CD4-positive, alpha-beta T cell treated with Interleukin-1 beta for 1 hour (primary cell): ENCODE measurements at places on chromosomes 2 and 18.

DNA sequence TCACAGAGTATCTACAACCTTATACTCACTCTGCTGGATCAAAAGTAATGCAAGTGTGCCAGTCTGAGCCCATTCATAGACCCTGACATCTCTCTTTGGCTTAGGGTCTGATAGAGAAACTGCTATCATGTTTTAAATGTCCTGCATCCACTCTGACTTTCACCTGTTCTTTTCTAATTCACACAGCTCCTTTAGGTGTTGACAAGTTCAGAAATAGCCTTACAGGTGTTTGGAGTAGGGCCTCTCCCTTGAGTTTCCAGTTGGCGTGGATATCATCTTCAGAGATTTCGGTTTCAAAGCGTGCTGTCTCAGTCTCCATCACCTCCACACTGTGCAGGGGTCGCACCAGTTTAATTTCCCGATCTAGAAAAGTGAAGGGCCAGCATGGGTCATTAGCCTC is 150.3 kb downstream of the PLEKHA3 start:
- DNase-seq = no peak

- no peak for DNase-seq
Measured at GRCh38 chr18:62664414-62664813, 50.9 kb upstream of the PHLPP1 start.

DNA sequence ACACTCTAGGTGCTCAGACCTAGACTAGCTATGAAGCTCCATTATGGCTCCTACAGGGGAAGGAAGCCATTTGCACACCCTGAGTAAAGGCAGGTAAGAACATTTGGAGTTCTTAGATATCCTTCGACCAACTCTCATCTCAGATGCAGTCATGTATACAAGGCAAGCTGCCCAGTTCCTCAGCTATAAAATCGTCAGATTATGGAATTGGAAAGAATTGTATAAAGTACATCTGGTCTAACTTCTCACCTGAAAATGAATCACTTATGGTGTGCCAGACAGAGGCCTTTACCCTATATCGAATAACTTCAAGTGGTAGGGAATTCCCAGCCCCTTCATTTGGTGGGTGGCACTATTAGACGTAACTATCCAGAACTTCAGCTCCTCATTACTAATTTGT is 79.3 kb downstream of the VIT start:
- DNase-seq = no peak

DNA sequence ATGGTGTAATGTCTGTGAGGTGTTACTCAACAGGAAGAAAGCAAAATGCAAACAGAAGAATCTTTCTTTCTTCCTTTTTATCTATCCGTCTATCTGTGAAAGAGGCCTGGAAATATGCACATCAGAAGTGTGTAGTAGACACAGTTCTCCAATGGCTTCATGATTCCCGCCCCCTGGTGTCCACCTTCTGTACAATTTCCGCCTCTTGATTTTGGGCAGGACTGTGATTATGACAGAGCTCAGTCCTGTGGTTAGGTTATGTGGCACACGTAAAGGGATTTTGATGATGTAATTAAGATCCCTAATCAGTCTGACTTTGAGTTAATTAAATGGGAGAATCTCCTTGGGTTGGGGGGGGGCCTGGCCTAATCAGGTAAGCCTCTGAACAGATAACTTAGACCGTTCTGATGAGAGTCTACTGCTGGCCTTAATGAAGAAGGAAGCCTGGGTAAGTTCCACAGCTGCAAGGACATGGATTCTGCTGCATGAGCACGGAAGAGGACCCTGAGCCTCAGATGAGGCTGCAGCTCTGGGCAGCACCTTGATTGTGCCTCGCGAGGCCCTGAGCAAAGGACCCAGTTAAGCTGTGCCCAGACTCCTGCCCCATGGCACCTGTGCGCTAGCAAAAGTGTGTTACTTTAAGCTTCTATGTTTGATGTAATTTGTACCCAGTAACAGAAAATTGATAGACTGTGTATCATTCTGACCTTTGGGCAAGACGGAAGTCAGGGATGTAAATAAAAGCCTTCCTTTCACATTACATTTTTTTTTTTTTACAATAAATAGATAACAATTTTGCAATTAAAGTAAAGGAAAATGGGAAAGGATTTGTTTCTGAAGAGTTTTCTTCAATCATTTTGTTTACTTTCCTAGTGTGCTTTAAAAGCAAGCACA is 11.3 kb upstream of the KCNF1 start:
- peak; percentile 3 for DNase-seq

GRCh38 chr2:232343821-232344220 is 34.7 kb upstream of the ALPP start:
- DNase-seq = no peak

- no peak for DNase-seq
Measured at GRCh38 chr2:188600536-188601210, 309.0 kb downstream of the GULP1 start.

GRCh38 chr2:57987835-57988573 is 58.6 kb upstream of the VRK2 start:
- DNase-seq = no peak

- no peak for DNase-seq
Measured at GRCh38 chr2:118613737-118614136, 233.7 kb downstream of the EN1 start.

DNA sequence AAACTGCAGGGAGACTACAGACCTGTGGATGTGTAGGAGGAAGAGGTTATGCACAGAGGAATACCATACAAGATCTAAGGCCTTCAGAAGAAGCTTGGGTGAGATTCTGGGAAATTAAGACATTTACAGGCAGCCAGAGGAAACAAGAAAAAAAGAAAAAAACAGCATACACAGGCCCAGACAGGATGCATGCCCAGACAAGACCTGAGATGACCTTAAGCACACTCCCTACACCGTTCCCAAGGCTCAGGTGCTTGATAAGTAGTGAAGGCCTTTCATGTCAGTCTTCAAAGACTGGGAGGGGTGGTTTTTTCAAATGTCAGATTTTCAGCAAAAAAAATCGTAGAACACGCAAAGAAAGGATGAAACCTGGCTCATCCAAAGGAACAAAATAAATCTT is 83.0 kb downstream of the CCDC138 start:
- no peak for DNase-seq

GRCh38 chr2:25276569-25277465 is 64.9 kb downstream of the DNMT3A start:
- DNase-seq = peak; percentile 82

DNA sequence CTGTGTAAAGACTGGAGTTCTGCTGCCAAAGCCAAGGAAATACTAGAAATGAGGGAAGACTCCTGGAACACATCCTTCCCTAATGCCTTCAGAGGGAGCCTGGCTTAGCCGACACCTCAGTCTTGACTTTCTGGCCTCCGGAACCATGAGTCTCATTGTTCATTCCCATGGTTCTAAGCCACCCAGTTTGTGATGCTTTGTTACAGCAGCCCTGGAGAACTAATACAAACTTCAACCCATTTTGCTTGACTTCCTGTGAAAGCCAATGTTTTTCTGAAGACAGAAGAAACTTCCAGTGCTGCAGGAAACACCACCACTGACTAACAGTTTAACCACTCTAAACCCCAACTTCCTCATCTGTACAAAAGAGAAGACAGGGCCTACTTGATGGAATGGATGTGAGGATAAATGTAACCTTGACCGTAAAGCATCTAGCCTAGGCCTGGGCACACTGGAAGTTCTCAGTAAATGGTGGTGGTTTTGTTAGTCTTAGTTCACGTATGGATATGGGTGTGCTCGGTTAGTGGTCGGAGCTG is 85.9 kb upstream of the RFX8 start:
- DNase-seq = no peak

GRCh38 chr2:175318542-175318941 is 137.0 kb upstream of the ATP5MC3 start:
- no peak for DNase-seq

DNA sequence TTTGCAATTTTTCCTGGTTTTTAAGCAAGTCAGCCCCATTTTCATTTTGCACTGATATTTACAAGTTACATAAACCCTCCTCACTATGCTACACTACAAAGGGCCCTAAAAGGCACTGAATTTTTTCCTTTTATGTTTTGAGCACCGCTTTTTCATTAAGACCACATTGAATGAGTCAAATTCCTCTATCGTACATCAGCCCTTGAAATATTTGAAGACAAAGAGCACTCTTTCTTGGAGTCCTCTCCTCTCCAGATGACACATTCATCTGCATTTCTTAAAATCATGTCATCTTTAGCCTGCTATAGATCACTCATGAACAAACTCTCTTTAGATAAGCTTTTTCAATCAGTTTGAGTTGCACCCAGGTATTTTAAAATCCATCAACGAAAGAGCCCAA is 306.6 kb upstream of the SOX11 start:
- no peak for DNase-seq

GRCh38 chr18:78399992-78400503 is 579.6 kb upstream of the SALL3 start:
- DNase-seq = no peak

DNA sequence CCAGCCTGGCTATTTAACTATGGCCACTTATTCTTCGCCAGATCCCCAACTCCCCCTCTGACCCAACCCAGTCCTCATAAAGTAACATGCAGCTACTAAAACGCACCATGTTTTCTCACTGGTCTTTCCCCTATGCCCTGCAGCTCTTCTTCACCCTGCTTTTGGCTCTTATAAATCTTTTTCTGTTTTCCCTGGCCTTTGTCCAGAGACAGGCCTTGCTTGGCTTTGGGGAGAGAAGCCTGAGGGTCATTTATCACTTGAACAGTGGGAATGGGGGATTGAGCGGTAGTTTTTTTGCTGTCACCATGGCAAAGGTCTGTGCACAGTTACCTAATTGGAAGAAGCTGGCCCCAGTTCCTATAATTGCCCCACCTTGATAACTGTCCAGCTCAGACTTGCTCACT is 202.9 kb upstream of the NT5C1B start:
- no peak for DNase-seq

GRCh38 chr2:217751192-217751591 is 251.6 kb downstream of the TNS1 start:
- DNase-seq = no peak

- DNase-seq = no peak
Measured at GRCh38 chr18:48611203-48611602, 72.4 kb downstream of the CTIF start.

DNA sequence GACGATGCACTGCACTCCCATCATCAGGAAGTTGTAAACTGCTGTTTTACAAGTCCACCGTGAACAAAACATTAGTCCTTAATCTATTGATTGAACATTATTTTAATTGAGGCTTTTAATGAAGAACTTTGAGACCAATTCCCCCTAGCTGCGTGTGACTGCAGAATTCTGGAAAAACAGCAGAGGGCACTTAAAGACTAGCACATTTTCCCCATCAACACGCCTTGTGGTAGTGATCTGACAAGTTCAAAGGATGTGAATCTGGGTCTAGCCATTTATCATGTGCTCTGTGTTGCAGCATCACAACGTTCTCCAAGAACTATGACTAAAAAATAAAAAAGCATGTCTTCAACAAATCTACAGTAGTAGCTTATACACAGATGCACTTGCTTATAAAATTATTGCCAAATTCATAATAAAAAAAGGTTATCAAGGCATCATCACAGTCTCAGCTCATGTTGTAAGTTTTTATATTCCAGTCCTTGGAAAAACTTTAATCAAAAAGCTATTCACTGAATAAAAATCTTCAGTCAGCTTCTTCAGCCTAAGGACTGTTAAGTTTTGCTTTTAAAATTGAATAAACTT is 35.8 kb downstream of the SKOR2 start:
- DNase-seq = peak; percentile 3

DNA sequence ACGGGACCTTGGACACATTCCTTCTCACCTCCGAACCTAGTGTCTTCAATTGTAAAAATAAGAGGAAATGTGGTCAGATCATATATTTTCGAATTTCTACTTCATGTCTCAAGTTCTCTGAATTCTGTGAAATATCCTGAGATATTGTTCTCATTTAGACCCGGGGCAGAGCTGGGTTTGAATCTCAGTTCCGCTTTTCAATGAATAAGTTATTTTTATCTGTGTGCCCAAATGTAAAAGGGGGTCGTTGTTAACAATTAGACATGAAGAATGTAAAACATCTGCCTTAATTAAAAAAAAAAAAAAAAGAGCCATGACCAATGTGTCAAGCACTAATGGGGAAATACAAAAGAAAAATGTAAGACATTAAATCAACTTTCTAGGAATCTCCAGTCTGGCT is 48.9 kb upstream of the BCL11A start:
- no peak for DNase-seq

DNA sequence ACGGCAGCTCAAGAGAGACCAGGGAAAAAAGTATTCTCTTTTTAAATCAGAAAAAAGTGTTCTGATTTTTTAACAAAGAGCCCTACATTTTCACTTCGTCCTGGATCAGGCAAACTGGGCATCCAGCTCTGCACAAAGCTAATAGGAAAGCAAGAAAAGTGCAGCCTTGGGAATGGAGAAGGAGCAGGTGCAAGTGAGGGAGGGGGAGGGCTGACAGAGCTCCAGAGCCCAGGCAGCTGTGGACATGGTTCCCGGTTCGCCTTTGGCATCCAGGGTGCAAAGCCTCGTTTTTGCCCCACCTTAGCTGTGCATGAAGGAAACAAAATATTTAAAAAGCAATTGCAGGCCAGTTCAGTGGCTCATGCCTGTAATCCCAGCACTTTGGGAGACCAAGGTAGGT is 82.2 kb downstream of the FAM124B start:
- no peak for DNase-seq

DNA sequence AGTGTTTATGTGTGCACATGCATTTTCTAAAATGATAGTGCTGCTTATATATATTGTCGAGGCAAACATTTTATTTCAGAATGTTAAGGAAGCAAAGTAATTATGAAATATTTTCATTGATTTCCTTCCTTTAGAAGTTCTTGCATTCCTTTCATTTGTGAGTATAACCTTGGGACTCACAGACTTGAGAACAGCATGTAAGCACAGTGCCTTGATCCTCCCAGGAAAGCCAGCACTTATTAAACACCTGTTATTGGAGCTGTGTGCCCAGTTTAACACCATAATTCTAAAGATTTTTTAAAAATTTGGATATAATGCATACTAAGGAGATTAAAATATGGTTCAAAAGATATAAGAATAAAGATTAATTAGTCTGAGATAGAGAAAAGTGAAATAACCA is 554.4 kb upstream of the FAM98A start:
- DNase-seq = no peak

DNA sequence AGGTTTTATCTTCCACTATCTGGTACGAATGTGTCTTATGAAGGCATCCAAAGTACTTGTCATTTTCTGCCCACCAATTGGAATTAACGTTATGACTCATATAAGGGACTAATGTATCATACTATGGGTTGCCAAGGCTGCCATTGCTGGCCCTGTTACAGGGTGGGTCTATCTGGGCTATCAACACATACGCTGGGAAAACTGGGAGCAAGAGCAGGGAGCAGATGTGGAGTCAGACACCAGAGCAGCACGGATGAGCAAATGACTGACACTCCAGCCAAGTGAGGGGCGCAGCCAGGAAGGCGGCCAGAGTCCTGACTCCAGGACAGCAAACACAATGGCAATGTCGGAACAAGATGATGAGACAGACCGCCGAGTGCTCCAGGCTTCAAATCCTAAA is 145.9 kb downstream of the COPS8 start:
- no peak for DNase-seq

DNA sequence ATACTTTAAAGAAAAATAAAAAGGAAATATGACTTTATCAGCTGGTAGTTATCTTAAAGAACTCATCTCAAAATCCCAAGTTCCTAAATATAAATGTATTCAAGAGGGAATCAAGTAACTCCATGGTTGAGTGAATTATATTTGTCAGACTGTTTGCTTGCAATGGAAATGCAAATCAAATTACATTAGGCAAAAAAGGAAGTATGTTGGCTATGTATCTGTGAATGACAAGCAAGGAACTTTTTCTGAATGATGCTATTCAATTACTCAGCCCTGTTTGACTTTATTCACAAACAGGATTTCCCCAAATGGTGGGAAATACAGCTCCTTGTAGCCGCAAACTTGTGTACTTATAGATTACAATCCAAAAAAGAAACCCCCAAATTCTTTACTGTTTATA is 309.1 kb downstream of the ARL6IP6 start:
- DNase-seq = no peak
